Activated CD8-positive, alpha-beta memory T cell treated with anti-CD3 and anti-CD28 coated beads for 36 hours (primary cell): ENCODE measurements at places on chromosomes 7 and 10. TPM values are rescaled to one million over a fixed set of nuclear protein-coding genes. Genes with fewer than 3 reads are reported as not detected.

Gene PKD2L1
- not detected for total RNA-seq

Gene NACAD
- 0.92 TPM for total RNA-seq

Gene EGFR
- not detected for total RNA-seq

Gene CFAP69
- total RNA-seq: 0.48 TPM

Gene NODAL
- total RNA-seq: not detected

Gene CHST3
- 0.21 TPM for total RNA-seq

Gene ZNF239
- total RNA-seq: 1.5 TPM

Gene CRHR2
- total RNA-seq: not detected

Gene OIT3
- total RNA-seq: not detected

Gene CCDC136
- total RNA-seq: 9.9 TPM

Gene TAC1
- total RNA-seq: 0.29 TPM

Gene CTNNA3
- not detected for total RNA-seq

Gene UBE2D1
- 15.8 TPM for total RNA-seq

Gene SAMD9L
- total RNA-seq: 4.8 TPM

Gene PRTFDC1
- 1.7 TPM for total RNA-seq

Gene RAMP3
- not detected for total RNA-seq

Gene FAM25C
- total RNA-seq: not detected

Gene ALOX5
- total RNA-seq: 0.52 TPM

Gene ITPRID1
- total RNA-seq: not detected

Gene CYP3A4
- total RNA-seq: not detected
